ENCODE measurements at places on chromosomes 5 and 9. TPM values are rescaled to one million over a fixed set of nuclear protein-coding genes. Genes with fewer than 3 reads are reported as not detected.

DNA sequence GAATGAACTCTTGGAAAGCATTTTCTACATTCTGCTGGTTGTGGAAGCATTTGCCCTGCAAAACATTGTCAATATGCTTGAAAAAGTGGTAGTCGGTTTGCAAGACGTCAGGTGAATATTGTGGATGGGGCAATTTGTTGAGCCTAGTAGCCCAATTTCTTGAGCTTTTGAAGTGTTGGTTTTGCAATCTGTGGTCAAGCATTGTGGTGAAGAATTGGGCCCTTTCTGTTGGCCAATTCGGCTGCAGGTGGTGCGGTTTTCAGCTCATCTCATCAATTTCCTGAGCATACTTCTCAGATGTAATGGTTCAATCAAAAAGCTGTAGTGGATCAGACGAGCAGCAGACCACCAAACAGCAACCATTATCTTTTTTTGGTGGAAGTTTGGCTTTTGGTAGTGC lies 426.8 kb upstream of the CDH9 start:
- no peak overlapping the region for H3K27ac ChIP-seq
- H3K4me3 ChIP-seq = no peak overlapping the region
- no peak for DNase-seq
- no peaks in the 10 kb centered on the region for H3K4me1 ChIP-seq
- no peaks in the 10 kb centered on the region for H3K27me3 ChIP-seq

- DNase-seq = no peak
- no peak overlapping the region for H3K4me3 ChIP-seq
- H3K27me3 ChIP-seq = no peaks in the 10 kb centered on the region
- H3K4me1 ChIP-seq = no peaks in the 10 kb centered on the region
- H3K27ac ChIP-seq = no peak overlapping the region
These were observed 166.0 kb downstream of the ADAMTSL1 start for GRCh38 chr9:18639911-18640310.

DNA sequence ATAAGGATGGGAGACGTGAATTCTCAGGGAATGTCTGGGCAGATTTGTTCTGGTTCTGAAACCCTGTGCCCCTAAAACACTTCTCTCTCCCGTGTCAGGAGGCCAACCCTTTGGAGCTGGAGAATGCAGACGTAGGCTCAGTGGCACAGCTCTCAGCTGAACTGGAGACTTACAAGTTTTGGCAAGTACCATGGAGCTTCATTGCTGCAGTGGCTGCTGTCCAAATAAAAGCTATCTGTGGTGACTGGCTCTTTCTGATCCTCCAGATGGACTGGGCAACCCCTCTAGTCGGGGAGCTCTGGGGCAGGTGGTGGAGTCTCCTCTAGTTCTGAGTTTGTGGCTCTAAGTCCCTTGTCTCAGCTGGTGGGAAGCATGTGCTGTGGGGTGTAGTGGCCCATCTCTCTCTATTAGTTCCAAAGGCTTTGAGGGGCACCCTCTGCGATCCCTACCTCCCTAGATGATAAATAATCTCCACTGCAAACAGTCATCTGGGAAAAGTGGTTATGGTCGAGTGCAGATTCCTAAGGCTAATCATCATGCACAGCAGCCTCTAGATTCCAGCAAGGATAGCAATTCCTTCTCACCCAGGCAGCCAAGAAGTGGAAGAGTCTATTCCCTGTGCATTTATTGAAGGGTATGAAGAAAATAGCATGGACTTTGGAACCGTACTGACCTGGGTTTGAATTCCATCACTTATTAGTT lies 204.2 kb upstream of the KLF4 start:
- H3K4me1 ChIP-seq = no peaks in the 10 kb centered on the region
- no peaks in the 10 kb centered on the region for H3K27me3 ChIP-seq
- H3K36me3 ChIP-seq = no peaks in the 10 kb centered on the region
- H3K27ac ChIP-seq = no peak overlapping the region
- DNase-seq = no peak

- H3K4me1 ChIP-seq = peaks cover 67% of the 10 kb centered on the region
- no peak for DNase-seq
- H3K27me3 ChIP-seq = no peaks in the 10 kb centered on the region
- no peak overlapping the region for H3K4me3 ChIP-seq
- no peaks in the 10 kb centered on the region for H3K36me3 ChIP-seq
- H3K27ac ChIP-seq = no peak overlapping the region
These were observed 7.6 kb downstream of the BASP1 start for GRCh38 chr5:17224858-17225511.

SPAAR gene
- total RNA-seq = not detected

FBXW11 gene
- total RNA-seq = 79.1 TPM

PLAC8L1 gene
- not detected for total RNA-seq

CAPSL gene
- 0.15 TPM for total RNA-seq

All from neural progenitor cell (in vitro differentiated cells).